ENCODE measurements at places on chromosomes 7 and 10.

GRCh38 chr10:6716516-6716915, 136.4 kb upstream of the PRKCQ start:
- no peak for DNase-seq

GRCh38 chr7:31957756-31958155, 112.5 kb downstream of the PDE1C start:
- DNase-seq, result no peak

GRCh38 chr10:117350909-117351308, 24.3 kb downstream of the PDZD8 start:
- DNase-seq, result no peak

DNA sequence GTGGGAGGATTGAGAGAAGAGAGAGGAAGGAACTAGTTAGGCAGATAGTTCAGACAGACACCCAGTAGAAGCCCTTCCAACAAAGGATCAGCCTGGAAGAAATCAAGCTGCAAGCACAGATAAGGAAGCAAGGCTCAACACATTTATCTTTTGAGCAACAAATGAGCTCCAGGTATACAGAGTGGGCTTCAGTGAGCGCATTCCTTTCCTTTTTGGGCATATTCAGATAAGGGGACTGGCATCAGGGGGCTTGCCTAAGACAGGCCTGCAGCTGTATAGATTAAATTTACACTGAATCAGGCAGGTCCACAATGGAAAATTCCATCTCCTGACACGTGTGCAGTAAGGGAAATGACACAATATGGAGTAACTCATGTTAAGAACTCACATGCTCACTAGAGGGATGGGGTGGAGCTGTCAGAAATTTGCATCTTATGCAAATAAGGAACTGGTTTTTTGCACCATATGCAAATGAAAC, 147.2 kb downstream of the AKR1D1 start:
- no peak for DNase-seq

- no peak for DNase-seq
Measured at GRCh38 chr7:50181081-50181480, 88.0 kb upstream of the ZPBP start.

DNA sequence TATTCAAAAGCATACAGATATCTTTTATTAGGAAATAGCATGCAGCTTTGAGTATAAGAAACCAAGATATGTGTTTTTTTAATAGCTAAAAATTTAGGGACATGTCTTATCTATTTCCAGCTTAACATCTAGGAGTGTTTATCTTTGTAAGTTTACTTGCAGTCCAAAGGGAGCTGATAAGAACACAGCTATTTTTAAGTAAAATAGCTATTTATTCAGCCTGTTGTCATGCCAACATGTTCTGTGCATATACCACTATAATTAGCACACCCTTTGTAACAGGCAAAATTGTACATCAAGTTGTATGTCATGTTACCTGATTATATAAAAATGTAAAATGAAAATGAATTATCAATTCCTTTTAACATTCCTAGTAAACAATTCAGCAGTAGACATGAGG, 29.6 kb downstream of the FAM133B start:
- DNase-seq, result no peak

Data from HTR-8/SVneo (cell line).